ENCODE measurements at places on chromosomes 3 and 15.

GRCh38 chr15:48592933-48593332, 52.6 kb downstream of the FBN1 start:
- no peak for DNase-seq

GRCh38 chr3:46276497-46277099, 34.3 kb downstream of the CCR3 start:
- peak; percentile 56 for DNase-seq

DNA sequence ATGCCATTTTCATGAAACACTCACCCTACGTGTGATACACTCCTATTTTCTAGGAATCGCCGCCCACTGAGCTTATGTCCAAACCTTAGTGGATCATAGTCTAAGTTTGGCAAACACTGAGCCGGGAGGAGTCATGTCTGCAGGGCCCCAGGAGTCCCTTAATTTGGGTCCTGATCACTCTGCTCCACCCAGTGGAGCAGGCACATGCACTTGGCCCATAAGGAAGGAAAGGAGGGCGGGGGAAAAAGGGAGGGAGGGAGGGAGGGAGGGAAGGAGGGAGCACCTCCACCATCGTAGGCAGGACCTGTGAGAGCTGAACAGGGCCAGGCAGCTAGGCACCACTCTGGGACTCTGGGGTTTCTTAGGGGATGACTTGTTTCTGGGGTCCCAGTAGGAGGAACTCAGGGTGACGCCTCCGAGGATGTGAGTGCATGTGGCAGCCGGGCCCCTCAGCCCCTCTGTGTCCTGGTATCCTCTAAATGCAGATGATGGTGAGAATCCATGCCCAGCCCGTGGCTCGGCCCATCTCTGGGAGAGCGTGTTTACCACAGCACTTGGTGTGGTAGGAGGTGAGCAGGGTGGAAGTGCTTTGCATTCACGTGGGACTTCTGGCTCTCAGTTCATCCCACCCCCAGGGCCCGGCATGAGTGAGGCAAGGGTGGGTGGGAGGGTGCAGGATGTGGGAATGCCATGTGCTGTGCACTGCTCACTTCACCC, 109.4 kb downstream of the KLF13 start:
- no peak for DNase-seq

DNA sequence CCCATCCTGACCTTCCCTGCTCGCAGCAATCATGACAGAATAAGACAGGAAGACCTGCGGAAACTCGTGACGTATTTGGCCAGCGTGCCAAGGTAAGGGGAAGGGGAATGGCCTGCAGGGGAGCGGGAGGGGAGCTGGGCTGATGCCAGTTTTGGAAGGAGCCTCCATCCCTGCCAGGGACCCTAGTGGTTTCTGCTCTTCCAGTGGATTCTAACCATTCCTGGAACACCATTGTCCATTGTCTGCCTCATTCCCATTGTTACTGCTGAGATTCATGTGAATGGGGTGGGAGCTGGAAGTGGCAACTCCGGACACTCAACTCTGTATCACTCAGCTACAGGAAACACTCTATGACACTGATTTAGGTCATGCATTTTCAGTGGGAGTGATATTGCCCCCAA, 242.9 kb upstream of the ROPN1 start:
- DNase-seq: no peak

DNA sequence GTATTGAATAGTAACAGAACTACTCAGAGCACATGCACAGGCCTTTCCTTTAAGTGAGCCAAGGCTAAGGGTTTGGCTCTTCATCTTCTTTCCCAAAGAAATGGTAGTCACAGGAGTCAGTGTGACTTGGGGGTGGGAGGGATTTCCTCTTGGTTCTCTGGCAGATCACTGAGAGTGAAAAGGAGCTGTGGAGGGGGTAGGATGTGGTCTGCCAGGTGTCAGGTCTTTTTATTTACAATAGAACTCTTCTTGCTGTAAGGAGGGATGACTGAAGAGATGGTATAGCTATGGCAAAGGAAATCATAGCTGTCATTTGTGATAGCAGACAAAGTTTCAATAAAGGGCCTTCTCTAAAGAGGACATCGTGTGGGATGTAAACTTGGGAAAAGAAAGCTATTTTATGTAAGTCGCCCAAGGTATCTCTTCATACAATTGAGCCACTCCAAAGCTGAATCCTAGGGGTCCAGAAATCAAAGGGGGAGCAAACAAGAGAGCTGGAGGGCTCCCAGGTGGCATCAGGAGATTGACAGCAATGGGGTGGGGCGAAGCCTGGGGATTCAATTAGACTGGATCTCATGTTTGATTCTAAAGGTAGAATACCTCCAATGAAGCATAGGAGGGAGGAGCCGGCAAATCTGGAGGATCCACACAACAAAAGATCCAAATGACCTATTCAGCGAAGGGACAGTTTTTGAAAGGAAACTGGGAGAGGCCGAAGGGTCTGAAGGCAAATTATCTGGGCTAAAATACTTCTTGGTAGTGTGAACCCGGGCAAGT, 20.0 kb upstream of the CHD2 start:
- DNase-seq: no peak

DNA sequence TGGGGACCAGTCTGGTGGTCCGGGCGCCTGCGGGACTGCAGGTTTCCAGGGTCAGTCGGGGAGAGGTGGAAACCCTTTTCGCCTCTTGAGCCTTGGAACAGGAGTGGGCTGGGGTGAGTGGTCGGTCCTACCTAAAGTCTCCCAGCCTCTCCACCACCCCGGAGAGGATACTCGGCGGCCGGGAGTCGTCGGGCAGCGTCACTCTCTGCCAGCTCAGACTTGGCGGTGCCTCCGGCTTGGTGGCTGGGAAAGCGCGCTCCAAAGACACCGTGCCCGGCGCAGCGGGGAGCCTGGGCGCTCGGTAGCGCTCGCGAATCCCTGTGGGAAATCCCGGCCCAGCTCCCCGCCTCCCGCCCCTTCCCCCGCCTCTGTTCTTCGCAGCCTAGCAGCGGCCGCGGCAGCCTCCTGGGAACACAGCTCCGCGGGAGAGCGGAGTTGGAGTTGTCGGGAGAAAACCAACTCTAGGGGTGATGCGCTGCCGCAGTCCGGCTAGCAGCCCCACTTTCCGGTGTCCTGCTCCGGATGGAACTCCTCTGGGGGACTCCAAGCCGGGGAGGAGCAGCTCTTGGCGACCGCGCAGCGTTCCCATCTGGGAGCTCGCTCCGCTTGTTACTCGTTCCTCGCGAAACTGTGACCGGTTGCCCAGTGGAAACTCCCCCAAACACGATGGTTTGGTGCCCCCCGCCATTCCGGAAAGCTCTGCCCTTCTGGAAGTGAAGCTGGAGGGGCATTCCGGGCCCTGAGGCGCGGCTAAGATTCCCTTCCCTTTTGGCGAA, 1.4 kb downstream of the EPHB1 start:
- DNase-seq: no peak

DNA sequence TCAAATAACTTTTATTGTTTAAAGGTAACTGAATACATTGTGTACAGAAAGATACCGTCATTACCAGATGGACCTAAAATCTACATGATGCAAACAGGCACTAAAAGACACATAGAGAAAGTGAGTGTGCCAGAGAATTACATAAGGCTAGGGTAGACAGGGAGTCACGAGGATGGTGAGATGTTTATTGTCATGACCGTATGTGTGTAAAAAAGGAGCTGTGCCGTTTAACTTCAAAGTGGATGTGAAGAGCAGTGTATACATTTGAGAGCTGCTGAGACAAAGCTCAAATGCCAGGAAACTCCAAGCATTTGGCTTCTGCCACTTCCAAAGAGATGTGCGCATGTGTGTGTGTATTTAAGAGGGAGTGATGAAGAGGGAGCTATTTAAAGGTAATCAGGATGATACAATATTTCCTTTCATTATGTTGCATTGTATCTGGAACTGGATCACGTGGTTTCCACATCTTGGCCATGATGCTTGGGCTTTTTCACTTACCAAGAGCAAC, 51.4 kb upstream of the IGF1R start:
- DNase-seq: peak; percentile 42

- no peak for DNase-seq
These were observed 222.8 kb upstream of the TOPAZ1 start for GRCh38 chr3:44018926-44019325.

DNA sequence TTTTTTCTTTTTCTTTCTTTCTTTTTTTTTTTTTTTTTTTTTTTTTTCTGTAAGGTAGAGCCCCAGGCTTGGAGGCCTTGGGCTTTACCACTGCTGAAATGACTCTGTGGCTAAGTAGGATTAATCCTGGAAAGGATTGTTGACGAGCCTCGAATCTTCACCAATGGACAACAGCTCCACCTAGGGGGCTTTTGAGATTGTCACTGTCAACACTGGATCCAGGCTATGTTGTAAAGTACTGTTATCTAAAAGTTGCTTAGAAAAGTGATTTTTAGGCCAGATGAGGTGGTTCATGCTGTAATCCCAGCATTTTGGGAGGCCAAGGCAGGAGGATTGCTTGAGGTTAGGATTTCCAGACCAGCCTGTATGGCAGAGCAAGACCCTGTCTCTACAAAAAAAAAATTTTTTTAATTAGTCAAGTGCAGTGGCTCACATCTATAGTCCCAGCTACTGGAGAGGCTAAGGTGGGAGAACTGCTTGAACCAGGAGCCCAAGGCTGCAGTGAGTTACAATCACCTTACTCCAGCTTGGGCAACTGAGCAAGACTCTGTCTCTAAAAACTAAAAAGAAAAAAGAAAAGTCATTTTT, 41.6 kb downstream of the KLHL18 start:
- DNase-seq: peak; percentile 67

DNA sequence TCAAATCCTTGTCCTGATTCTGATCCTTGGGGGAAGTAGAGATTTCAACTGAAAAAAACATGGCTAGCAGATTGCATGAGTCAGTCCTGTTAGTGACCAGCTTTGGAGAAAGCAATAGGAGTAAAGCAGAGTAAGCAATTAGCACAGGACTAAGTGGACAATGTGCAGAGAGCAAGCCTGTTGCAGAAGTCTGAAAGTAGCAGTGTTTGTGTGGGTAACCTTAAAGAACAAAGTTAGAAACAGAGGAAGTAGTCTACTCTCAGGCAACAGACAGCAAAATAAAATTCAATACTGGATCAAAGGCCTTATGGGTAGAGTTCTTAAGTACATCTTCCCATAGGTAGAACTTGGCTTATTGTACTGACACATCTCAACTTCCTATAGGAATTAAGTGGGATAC, 916.8 kb downstream of the CADM2 start:
- DNase-seq: no peak

DNA sequence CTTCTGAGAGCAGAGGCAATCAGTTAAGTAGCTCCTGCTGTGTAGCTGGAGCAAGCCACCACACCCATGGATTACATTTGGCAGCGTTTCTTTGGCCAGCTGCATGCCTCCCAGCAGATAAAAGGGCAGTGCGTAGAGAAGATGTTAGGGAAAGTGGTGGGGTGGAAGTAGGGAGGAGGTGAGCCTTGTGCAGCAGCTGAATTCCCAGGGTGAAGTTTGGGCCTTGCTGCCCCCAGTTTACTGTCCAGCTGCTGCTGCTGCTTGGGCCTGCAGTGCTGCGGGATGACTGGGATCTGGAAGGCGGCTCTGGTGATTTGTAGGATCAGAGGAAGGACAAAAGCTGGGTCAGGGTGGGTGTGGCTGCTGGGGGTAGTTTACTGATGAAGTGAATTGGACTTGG, 318.7 kb upstream of the C2CD4B start:
- DNase-seq: no peak

DNA sequence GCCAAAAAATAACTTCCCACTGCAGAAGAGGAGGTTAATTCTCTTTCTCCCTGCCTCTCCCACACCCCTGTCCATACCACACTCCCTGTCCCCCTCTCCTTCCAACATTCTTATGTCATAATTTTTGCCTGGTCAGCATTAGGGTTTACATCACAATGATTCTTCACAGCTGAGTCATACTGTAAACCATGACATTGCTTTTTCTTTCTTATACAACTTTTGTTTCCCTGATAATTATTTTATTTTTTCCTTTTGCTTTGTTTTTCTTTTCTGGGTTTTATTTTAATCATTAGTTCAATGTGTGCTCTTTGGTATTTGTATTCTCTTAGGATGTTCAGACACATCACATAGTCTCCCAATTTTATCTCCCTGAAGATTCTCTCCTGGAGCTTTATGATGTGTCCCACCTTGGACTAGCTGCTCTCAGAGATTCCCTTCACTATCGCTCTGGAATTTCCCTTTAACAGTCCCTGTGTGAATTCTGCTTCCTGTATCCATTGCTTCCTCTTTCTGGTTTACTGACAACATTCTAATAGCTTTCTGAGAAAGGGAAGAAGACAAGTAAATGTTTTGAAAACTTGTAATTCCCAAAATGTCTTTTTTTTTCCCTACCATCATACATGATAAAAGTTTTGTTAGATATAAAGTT, 70.7 kb downstream of the SOX2 start:
- DNase-seq: no peak

GRCh38 chr15:32778391-32779176, 60.8 kb downstream of the GREM1 start:
- no peak for DNase-seq

- no peak for DNase-seq
These were observed 13.8 kb upstream of the CCR1 start for GRCh38 chr3:46221938-46222337.

DNA sequence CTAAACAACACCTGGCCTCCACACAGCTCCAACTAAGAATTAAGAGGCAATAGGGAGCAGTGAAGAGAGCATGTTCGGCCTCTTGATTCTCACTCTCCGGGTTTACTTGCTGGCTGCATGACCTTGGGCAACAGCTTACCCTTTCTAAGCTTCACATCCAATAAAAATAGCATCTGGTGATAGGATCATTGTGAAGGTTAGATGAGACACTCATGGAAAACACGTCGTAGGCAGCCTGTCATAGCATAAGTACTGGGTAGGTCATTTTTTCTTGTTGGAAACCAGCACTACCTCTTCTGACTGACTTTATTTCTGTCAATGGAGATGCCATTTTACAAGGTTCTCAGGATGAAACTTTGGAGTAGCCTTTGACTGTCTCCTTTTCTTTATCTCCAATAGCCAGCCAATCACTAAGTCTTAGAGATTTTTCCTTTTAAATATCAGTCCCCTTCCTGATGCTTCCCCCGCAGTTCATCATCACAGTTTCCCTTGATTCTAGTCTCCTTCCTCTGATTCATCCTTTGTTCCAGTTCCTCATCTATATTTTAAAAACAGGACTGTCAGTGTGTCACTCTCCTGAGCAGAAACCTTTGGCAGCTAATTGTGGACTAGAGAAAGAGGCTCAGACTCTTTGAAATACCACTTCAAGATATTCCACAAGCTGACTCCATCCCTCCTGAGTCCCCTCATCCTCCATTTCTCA, 271.5 kb downstream of the SLC9A9 start:
- no peak for DNase-seq

GRCh38 chr3:161890147-161890625, 393.6 kb downstream of the OTOL1 start:
- no peak for DNase-seq

DNA sequence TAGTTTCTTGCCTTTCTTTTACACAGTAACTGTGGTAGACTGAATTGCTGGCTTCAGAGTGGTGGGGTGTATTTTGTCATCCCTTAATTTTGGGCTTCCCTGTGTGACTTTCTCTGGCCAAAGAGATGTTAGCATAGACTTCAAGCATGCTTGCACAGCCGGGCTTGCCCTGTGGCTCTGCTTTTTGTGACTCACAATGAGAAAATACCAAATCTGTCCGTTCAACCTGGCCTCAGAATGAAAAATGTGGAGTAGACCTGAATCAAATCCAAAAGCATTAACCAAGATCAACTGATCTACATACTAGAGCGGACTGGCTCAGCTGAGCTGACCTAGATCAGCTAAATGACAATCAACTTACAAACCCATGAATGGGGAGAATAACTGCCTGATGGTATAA, 51.4 kb downstream of the PLAAT1 start:
- no peak for DNase-seq
